ENCODE measurements at places on chromosomes 7 and 10. TPM values are rescaled to one million over a fixed set of nuclear protein-coding genes. Genes with fewer than 3 reads are reported as not detected.

The LRGUK gene
- 0.13 TPM for total RNA-seq

The GDF2 gene
- total RNA-seq = not detected

The GRID1 gene
- total RNA-seq = under 0.01 TPM

The LIPN gene
- total RNA-seq = not detected

The ITPRID1 gene
- total RNA-seq = not detected

DNA sequence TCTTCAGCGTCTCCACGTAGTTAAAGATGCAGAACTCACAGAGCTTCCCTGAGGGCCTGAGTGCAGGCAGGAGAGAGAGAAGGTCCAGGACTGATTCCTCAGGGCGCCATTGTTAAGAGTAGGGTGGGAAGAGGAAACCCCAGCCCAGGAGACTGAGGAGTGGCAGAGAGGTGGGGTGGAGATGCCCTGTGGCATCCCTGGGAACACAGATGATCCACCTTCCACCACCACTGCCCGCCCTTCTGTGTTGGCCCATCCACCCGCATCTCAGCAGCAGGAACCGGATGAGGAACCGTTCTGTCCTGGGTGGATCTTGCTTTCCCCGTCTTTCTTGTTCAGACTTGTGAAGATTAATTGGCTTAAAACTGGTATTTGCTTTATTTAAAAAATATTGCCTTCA, 48.3 kb downstream of the PFKP start:
- no peak for DNase-seq

- peak; percentile 72 for DNase-seq
These were observed 18.4 kb upstream of the KLF14 start for GRCh38 chr7:130752424-130752823.

- DNase-seq = no peak
These were observed 62.0 kb upstream of the SORCS3 start for GRCh38 chr10:104579136-104579535.

- peak; percentile 1 for DNase-seq
These were observed 58.4 kb downstream of the ZNF22 start for GRCh38 chr10:45058992-45059561.

- no peak for DNase-seq
These were observed 226.1 kb downstream of the CDC14C start for GRCh38 chr7:49150486-49150885.

DNA sequence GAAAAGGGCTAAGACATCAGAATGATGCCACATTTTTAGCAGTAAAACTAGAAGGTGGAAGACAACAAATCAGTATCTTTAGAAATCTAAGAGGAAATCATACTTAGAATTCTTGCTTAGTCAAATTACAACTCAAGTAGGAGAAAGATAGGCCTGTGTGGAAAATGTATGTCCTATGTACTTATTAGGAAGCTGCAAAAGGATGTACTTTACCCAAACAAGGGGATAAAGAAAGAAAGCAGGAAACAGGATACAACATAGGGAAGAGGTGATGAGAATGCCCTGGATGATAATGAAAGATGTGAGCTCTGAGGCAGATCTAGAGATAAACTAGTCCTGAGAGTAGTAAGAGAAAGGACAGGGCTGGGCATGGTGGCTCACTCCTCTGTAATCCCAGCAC, 54.9 kb downstream of the RNLS start:
- no peak for DNase-seq

DNA sequence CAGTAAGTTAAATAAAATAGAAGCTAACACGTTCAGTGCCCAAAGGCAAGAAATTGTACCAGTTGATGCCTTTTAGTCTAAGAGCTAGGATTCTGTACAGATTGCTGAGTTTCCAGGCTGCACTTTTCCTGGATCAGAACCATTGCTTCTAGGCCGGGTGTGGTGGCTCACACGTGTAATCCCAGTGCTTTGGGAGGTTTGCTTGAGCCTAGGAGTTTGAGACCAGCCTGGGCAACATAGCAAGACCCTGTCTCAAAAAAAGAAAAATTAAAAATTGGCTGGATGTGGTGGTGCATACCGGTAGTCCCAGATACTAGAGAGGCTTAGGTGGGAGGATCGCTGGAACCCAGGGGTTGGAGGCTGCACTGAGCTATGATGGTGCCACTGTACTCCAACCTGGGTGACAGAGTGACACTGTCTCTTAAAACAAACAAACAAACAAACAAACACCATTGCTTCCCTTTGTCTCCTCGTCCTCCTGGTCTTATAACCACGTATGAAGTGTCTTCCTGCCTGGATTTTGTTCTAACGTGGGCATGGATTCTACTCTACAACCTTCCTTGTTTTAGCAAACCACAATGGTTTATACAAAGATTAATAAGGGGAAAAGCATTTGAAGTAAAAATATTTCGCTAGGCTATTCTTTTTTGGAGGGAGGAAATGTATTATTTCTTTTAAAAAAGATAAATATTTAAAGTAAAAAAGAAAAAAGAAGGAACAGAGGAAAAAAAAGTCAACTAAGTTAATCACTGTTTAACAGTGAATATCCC, 9.7 kb upstream of the CCNY start:
- DNase-seq = no peak
